ENCODE measurements at places on chromosomes 11 and 22. TPM values are rescaled to one million over a fixed set of nuclear protein-coding genes. Genes with fewer than 3 reads are reported as not detected.

The PLA2G3 gene
- polyA plus RNA-seq = 0.10 TPM

The TECTA gene
- 2.1 TPM for polyA plus RNA-seq

The ACTN3 gene
- polyA plus RNA-seq = 0.67 TPM

The MYEOV gene
- 4.8 TPM for polyA plus RNA-seq

The MMP1 gene
- 0.07 TPM for polyA plus RNA-seq

The TENM4 gene
- 21.1 TPM for polyA plus RNA-seq

The YPEL1 gene
- 12.3 TPM for polyA plus RNA-seq

The C11orf97 gene
- polyA plus RNA-seq = 0.29 TPM

The SIK2 gene
- polyA plus RNA-seq = 19.8 TPM

DNA sequence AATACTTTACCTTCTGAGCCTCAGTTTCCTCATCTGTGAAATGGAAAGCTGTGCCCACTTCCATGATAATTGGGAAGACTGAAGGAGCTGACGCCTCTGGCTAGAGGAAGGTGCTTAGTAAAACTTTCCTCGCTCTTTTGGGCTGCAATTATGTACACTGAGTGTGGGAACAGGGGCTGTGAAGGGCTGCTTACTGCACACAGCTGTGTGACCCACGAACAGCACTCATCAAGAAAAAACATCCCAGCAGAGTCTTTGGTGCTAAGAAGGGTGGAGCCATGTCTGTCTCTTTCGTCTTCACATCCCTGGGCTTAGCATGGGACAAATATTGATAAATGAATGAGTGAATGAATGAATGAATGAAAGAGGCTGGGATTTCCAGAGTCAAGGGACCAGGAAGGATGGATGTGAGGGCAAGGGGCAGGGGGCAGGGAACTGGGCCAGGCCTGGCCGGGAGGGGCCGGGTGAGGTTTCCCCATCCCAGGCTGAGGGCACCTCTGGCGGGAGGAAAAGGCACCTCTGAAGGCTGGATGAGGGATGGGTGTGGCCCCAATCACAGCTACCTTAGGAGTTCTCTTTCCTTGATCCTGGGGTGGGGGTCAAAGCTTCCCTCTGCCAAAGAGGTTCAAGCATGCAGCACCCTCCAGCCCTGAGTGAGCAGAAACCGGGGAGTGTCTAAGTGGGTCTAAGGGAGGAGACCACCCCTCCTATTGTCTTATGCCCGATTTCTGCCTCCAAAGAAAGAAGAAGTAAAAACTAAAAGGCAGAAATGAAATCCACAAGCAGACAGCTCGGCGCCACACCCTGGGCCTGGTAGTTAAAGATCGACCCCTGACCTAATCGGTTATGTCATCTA, 9.2 kb upstream of the CD5 start:
- DNase-seq = no peak

GRCh38 chr11:114846416-114846791, 168.1 kb downstream of the NXPE2 start:
- DNase-seq = no peak

DNA sequence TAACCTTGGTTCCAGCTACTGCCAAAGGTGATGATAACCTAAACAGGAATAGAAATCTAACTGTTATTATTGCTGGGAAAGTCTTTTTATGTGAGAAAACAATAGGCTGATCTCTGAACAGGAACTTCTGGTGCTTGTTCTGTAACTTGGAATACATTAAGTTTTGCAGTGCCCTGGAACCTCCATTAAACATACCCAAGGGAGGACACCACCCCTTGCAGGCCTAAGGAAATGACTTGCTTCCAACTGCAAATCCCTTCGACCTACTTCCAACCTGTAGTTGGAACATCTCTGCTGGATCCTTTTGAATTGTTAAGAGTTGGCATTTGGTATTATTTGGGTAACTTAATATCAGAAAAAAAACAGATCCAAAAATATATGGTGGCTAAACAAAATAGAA, 188.4 kb upstream of the API5 start:
- no peak for DNase-seq

GRCh38 chr22:44658311-44658953, 43.6 kb upstream of the PRR5 start:
- DNase-seq = no peak

- no peak for DNase-seq
These were observed 563.1 kb upstream of the LUZP2 start for GRCh38 chr11:23933721-23934120.

DNA sequence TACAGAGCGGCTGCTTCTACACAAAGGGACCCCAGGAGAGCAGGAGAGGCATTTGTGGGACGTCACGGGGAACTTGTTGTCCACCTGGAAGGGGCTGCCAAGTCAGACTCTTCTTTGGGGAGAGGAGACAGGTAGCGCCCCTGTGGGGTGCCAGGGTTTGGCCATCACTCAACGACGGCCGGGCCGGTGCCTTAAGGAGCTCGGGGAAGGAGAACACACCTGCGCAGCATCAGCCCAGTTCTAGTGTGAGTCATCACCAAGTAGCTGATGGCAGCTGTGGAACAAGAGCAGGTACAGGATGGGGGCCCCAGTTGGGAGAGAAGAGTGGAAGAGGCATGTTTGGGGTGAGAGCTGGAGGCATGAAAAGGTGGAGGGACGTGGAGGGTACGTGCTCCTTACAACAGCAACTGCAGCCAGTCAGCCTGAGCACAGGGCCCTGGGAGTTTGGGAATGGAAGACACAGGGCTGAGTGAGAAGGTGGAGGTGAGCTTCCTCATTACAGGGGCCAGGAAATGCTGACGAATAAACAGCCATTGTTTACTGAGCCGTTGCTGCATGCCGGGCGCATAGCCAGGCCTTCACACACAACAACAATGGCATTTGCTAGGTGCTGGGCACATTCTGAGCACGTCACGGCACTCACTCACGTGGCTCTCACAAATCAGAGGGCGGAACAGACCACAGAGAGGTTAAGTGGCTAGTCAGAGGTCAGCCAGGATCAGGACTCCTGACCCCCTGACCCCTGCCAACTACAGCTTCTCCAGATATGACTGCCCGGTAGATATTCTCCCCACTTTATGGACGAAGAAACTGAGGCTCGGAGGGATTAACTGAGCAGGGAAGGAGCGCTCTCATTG, 29.1 kb upstream of the TP53I11 start:
- no peak for DNase-seq

DNA sequence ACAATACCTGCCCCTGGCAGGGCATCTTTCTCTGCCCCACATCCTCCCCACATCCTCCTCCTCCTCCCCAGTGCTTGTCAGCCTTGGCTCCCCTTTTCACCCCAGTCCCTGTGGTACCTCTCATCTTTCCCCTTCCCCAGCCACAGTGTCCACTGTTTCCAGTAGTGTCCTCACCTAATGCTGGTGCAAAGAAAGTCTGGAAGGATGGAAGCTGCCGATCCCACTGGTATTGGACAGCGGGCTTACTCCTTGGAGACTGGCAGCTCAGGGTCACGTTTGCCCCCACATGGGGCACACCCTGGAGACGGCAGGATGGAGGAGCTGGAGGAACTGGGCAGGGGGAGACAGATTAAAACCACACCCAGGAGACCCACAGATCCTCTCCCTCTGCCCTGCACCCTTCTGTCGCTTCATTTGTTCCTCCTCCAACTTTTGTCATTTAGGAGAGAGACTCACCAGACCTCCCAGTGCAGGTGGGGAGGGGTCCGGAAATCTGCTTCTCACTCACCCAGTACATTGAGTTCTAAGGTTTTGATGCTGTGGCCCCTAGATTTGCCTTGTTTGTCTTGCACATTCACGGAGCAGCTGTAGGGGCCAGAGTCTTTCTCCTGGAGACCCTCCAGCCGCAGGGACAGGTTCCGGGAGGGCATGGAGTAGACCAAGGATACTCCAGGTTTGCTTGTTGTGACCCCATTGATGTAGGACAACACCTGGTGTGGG, 4.1 kb upstream of the VSIG2 start:
- DNase-seq = no peak

- DNase-seq = no peak
These were observed 96.2 kb downstream of the TSPAN18 start for GRCh38 chr11:44823006-44823405.

- no peak for DNase-seq
These were observed 2093.5 kb downstream of the LRRC4C start for GRCh38 chr11:39365809-39366436.

DNA sequence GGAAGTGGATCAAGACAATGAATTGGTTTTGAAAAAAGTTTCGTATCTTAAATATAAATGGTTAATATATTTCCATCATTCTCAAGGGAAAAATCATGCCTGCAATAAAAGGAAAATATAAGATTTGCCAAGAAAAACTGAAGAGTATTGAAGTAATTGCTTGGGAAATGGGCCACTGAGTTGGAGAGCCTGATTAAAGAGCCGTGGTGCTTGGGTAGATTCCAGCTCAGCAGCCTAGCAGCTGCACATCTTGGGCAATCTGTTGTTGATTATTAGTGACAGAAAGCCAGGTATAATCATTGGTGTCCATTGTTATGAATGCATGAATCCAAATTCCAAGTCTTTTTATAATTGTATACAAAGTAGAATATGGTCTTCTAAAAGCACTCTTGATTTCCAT, 800.9 kb upstream of the CHORDC1 start:
- no peak for DNase-seq

GRCh38 chr11:133007027-133007584, 525.2 kb downstream of the OPCML start:
- no peak for DNase-seq

DNA sequence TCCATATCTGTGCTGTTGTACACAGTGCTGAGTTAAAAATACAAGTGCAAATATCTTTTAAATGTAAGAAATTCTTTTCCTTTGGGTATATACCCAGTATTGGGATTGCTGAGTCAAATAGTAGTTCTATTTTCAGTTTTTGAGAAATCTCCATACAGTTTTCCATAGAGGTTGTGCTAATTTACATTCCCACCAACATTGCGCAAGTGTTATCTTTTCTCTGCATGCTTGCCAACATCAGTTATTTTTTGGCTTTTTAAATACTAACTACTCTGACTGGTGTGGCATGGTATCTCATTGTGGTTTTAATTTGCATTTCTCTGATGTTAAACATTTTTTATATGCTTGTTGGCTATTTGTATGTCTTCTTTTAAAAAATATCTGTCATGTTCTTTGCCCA, 6.5 kb downstream of the OR52E8 start:
- DNase-seq = no peak

GRCh38 chr22:29299136-29299900, 7.1 kb upstream of the GAS2L1 start:
- no peak for DNase-seq

DNA sequence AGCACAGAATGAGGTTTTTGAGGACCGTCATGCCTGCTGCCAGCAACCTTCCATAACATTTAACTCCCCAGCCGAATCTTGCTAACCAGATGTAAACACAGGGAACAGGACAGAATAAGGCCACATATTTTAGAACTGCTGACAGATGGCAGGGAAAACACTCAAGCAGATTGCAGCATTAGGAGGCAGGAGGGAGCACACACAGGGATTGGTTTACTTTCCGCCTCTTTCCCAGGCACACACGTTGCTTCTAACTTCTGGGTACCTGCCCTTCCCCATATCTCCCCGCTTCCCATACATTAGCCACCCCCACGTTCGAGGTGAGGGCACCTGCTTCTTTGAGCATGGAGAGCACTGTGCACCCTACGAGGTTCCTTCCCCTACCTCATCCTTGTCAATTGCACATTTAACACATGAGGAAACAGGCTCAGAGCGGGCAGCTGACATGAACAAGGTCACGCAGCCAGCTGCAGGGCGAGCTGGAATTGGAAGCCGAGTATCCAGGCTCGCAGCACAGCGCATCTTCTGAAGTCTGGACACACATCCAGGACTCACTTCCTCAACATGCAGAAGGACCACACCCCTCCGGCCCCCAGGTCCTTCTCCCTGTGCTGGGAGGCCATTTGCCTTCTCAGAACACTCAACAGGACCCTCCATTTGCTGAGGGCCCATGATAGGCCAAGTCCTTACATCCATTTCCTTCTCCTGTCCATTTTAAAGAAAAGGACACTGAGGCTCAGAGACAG, 18.7 kb downstream of the ASPHD2 start:
- no peak for DNase-seq

GRCh38 chr11:6476571-6476970, 2.8 kb upstream of the TRIM3 start:
- DNase-seq = no peak
